ENCODE measurements at places on chromosomes 4 and X.
A peak's percentile ranks its signal among the peaks of the same experiment; 100 is the strongest.

DNA sequence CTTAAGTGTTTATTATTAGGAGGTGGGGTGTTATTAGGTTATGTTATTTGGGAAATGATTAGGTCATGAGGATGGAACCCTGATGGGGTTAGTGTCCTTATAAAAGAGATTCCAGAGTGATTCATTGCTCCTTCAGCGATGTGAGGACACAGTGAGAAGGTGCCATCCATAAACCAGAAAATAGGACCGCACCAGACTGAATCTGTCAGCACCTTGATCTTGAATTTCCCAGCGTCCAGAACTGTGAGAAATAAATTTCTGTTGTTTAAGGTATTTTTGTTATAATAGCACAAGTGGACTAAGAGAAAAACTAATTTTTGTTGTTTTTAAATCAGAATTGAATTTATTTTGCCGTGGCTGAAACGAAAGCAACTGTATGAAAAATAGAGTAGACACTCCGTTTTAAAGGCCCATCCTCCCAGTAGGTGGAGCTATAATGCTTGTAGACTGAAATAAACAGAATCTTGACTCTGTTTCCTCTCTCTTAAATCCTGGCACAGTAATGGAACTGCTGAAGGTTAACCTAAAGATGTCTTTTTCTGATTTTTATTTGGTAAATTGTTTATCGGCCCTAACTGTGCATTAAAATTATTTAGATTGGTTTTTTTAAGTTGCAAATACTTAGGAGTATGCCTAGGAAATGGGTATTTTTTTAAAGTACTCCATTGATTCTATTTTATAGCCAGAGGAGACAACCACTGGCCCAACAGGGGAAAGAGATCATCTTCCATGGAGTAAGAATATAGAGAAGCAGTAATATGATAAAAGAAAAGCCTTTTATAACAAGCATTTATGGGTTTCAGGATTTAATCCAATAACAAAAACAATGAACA is 133.2 kb upstream of the ADAMTS3 start:
- peak; percentile 70 for DNase-seq

DNA sequence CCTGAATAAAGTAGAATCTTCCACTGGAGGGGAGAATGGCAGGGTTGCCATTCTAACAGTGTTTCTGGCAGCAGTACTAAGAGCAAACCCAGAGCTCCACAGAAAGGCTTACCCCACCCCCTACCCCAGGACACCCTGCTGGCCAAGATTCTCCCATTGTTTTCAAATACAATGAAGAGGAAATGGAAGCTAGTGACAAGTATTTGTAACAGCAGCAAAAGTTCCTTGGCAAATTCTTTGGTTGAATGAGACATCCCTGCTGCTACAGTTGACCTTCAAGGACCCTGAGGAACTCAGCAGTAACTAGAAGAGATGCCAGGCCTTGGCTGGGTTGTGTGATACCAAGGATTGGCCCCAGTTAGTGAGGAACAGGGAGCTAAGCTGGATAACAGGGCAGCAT is 124.2 kb upstream of the DGKK start:
- no peak for DNase-seq

GRCh38 chr4:143420227-143420626 is 83.6 kb downstream of the GAB1 start:
- no peak for DNase-seq

GRCh38 chr4:48194971-48195370 is 60.9 kb upstream of the TXK start:
- no peak for DNase-seq

Measured in NCI-H82 (cell line).